Activated T-cell treated with anti-CD3 and anti-CD28 coated beads for 48 hours (primary cell): ENCODE measurements at places on chromosomes 5 and 9.

DNA sequence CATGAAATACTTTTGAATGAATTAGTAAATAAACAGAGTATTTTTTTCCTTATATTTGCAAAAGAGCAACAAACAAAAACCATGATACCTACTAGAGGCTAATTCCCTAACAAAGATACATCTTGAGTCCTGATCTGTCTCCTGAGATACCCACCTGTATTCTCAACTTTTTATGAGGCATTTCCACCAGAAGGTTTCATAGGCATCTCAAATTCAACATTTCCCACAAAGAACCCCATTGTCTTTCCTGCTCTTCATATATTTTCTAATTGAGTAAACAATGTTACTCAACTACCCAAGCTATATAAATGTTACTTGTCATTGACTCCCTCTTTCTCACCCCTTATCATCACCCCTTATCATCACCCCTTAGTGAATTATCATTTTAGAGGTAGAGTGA lies 119.4 kb upstream of the RAI14 start:
- no peak for DNase-seq

- no peak for DNase-seq
Observed at GRCh38 chr5:54742417-54742891, 224.9 kb downstream of the SNX18 start.

DNA sequence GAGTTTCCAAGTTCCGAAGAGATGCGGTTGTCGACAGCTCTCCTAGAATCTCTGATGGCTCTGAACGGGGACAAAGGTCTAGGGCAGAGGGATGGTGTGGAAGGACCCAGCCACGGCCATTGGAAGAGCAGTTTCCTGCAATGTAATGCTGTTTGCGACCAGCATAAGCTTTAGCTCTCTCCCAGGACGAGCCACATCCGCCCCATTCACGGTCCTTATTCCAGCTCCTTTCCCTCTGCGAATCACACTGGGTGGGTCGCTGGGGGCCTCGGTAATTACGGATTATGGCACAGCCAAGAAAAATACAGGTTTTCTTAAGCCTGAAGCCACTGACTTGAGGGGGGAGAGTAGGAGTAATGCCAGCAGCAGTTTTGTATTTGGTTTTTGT lies 22.7 kb downstream of the ANXA2R start:
- no peak for DNase-seq

DNA sequence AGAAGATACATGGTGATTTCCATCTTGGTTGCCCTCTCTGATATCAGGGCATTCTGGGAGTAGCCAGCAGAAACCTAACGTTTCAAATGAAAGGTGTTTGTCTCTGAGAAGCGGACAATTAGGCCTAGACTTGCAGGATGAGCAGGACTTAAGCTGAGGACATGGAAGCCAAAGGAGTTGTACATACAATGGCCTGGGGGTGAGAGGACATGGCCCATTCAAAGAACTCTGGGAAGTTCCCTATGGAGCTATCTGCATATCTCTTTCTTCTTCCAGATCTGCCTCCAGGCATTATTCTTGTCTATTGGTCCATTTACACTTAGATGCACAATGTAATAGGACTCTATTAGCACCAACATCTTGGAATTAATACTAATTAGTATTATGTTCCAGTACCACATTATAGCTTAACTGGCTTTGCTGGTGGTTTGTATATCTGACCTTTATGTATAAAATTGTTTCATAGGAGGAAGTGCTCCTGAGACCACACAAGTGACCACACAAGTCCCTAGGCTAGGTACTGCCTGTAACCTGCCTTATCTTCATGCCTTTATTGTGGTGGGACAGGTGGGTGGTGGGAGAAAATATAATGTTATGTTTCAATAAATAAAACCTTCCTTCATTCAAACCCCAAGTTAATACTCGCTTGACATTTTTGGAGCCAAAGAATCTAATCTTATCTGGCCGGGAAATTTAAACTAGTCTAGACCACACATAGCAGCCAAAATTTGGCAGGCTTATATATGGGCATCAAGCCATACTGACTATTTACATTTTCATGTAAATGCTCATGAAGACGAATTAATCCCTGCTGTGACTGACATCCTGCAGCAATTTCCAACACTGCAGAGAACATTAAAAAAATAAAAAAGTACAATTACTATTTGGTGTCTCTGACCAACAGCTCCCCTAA lies 52.1 kb upstream of the EQTN start:
- DNase-seq, result no peak

- no peak for DNase-seq
Observed at GRCh38 chr9:121599872-121600585, 51.4 kb upstream of the DAB2IP start.

GRCh38 chr9:13332571-13332970 lies 53.1 kb upstream of the MPDZ start:
- no peak for DNase-seq

DNA sequence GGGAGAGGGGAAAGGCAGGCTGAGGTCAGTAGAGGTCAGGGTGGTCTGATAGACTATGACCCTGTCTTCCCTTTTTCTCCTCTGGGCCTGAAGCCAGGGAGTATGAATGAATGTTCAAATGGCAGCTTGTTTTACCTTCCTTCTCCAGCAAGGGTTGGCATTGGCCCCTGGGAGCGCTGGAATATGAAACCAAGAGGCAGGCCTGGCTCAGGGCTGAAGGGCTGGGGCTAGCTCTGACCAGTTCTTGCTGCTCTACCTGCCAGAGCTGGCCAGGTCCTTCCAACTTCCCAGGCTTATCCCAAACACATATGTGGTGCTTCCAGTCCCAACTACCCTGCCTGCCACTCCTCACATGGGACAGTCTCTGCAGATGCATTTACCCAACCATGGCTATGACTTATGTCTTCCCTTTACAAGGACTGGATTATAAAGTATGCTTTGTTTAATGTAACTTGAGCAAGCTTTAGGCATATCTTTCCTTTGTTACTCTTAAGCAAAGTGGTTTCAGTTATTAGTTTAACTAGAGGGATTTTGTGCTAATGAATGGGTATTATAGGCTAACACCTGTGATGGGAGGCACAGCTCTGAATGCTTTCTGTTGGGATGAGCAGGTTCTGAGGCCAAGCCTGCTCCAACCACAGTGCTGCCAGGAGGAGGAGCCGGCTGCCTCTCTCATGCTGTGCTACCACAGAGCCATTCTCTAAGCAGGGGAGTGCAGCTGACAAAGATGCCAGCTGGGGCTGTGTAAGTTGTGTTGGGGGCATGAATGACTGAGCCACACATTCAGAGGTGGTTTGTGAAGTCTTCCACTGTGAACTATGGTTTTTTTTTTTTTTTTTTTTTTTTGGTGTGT lies 6.1 kb downstream of the CCNI2 start:
- DNase-seq, result no peak

GRCh38 chr5:171149772-171150171 lies 159.3 kb upstream of the TLX3 start:
- DNase-seq, result no peak

- no peak for DNase-seq
Observed at GRCh38 chr9:78592811-78593210, 295.9 kb downstream of the PSAT1 start.

DNA sequence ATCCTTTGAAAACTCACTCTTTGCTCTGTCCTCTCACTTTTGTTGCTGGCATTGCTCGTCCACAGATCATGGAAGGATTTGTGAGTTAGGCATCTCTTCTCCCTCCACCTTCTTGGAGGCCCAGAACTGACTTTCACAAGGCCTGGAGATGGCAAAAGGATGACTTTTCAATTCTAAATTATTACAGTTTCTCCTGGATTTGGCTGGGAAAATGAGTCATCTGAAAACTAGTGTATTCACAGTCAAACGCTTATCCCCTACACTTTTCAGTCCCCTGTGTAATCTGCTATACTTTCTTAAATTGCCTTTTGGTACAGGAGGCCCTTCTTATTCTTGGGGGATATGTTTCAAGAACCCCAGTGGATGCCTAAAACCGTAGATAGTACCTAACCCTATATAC lies 35.6 kb downstream of the ADRA1B start:
- DNase-seq, result no peak

GRCh38 chr5:6464441-6464840 lies 15.8 kb downstream of the UBE2QL1 start:
- DNase-seq, result no peak

- no peak for DNase-seq
Observed at GRCh38 chr5:50724262-50724661, 57.8 kb downstream of the PARP8 start.

- DNase-seq, result no peak
Observed at GRCh38 chr5:55278778-55279177, 28.7 kb downstream of the DHX29 start.

- no peak for DNase-seq
Observed at GRCh38 chr5:83563631-83564030, 92.1 kb downstream of the VCAN start.

- DNase-seq, result no peak
Observed at GRCh38 chr5:26343801-26344325, 694.5 kb downstream of the CDH9 start.

GRCh38 chr5:152072091-152072490 lies 147.4 kb upstream of the GLRA1 start:
- no peak for DNase-seq

GRCh38 chr5:10323588-10324488 lies 16.1 kb upstream of the CMBL start:
- DNase-seq, result no peak

GRCh38 chr5:143472576-143472975 lies 69.1 kb upstream of the NR3C1 start:
- DNase-seq, result no peak

DNA sequence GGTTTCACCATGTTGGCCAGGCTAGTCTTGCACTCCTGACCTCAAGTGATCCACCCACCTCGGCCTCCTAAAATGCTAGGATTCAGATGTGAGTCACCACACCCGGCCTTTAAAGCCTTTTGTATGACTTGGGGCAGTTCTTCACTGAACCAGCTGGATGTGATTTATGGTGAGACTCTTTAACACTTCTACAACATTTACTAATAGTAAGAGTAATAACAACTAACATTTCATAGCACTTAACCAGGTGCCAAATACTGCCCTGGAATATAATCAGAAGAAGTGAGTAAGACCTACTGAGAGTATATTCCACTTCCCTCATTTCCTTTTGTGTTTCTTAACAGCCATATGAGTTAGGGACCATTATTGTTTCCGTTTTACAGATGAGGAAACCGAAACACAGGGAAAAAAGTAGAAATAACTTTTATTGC lies 10.0 kb downstream of the ZSWIM6 start:
- DNase-seq, result no peak

- peak; percentile 57 for DNase-seq
Observed at GRCh38 chr9:16154521-16155078, 601.8 kb downstream of the CCDC171 start.

DNA sequence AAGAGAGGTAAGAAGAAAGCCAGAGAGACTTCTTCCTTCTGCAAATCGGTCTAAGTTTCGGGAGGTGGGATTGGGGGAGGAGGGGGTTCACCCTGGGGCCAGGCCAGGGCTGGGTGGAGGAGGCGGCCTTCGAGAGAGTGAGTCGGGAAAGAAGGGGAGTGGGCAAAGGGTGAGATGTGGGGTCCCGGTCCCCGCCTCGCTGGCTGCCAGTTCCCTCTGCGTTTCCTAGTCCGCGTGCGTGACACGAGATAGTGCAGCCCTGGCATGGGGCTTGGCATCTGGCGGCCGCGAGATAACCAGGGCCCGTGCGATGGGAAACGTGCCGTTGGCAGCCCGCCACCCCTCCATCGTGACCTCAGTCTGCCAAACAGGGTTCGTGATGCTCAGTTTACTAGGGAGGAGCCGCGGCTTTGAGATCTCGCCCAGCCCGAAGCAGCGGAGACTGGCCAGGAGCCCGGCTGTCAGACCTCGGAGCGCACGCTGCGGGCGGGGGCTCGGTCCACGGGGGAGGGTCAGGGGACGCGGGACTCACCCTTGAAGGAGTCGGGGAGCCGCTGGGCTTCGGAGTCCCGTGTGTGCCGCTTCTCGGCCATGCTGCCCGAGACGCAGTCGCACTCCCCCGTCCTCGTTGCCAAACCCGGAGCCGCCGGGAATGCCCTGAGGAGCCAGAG lies at the start of gene STOM:
TSS of gene STOM (minus strand) at position 656 of the 671 bp plus-strand sequence. CDS start at position 593, 63 bp downstream.
- DNase-seq, result no peak

- no peak for DNase-seq
Observed at GRCh38 chr9:27195191-27195590, 86.2 kb downstream of the TEK start.

GRCh38 chr9:92727716-92728700 lies 36.6 kb downstream of the BICD2 start:
- DNase-seq, result no peak

GRCh38 chr9:33017283-33018041 lies 7.6 kb upstream of the DNAJA1 start:
- no peak for DNase-seq

- DNase-seq, result no peak
Observed at GRCh38 chr5:27158775-27159174, 120.4 kb upstream of the CDH9 start.

DNA sequence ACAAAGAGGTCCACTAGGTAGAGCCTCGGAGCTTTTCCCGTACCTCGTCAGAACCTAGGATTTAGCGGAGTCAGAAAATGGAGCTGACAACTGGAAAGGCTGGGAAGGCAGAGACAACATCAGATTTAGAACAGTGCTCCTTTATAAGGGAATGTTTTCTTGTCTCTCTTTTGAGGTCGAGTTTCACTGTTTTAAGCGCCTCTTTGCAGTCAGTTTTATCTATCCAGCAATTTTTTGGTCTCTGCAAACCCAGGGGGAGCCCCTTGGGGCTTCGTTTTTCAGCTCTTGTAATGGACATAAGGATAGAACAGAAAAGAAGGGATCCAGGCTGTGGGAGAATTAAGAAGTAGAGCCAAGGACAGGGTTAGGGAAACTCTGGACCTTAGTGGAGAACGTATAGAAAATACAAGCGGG lies 80.5 kb downstream of the FNBP1 start:
- no peak for DNase-seq

- DNase-seq, result no peak
Observed at GRCh38 chr9:96612966-96613589, 6.6 kb downstream of the CDC14B start.

GRCh38 chr9:113619491-113620376 lies 156.2 kb downstream of the RGS3 start:
- no peak for DNase-seq

- DNase-seq, result no peak
Observed at GRCh38 chr5:133387621-133388020, 224.7 kb downstream of the FSTL4 start.

DNA sequence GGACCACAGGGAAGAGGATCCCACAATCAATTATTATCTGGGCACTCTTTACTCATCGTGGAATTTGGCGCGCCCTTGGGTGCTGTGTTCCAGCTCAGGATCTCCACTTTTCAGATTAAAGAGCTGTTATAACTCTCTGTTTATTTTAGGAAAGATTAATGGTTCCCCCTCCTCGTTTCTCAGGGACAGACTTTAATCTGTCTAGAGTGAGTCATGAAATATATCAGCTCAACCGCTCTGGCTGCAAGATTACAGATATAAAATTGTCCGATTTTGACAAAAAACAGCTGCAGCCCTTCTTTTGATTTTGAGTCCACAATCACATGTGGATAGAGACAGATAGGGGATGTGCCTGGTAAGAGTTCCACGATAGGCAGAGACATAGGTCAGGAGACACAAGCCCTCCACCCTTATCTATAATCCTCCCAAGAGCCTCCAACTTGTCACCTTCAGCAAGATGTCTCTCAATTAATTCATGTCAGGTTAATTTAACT lies 77.6 kb upstream of the ANKRD55 start:
- no peak for DNase-seq
